ENCODE measurements at places on chromosomes 13 and 19.

- no peak for DNase-seq
Observed at GRCh38 chr13:84524586-84524985, 642.3 kb upstream of the SLITRK1 start.

- DNase-seq, result no peak
Observed at GRCh38 chr13:97435794-97436193, 1.8 kb downstream of the RAP2A start.

GRCh38 chr19:507286-508203, at the start of gene TPGS1:
TSS of gene TPGS1 (plus strand) at chr19:507497. CDS start at chr19:507507, 10 bp downstream.
- peak; percentile 67 for DNase-seq

GRCh38 chr13:30851697-30852096, 54.4 kb upstream of the MEDAG start:
- DNase-seq, result no peak

DNA sequence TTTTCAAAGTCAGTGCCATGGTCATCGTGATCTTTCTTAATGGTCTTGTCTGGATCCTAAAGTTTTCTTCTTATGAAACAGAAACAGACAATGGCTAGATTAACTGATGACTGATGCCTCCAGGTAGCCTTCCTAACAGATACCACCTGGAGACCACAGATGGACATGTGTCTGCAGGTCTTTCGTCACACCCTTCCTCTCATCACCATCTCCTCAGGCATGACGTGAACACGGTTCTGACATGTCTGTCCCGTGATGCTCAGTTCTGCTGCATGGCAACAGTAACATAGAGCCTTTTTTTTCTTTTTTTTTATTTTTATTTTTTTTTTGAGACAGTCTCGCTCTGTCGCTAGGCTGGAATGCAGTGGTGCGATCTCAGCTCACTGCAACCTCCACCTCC, 13.1 kb upstream of the LAMP1 start:
- no peak for DNase-seq

All from NCI-H1436 (cell line).